Fibroblast of skin of back (primary cell): ENCODE measurements at places on chromosomes 16 and 17.

DNA sequence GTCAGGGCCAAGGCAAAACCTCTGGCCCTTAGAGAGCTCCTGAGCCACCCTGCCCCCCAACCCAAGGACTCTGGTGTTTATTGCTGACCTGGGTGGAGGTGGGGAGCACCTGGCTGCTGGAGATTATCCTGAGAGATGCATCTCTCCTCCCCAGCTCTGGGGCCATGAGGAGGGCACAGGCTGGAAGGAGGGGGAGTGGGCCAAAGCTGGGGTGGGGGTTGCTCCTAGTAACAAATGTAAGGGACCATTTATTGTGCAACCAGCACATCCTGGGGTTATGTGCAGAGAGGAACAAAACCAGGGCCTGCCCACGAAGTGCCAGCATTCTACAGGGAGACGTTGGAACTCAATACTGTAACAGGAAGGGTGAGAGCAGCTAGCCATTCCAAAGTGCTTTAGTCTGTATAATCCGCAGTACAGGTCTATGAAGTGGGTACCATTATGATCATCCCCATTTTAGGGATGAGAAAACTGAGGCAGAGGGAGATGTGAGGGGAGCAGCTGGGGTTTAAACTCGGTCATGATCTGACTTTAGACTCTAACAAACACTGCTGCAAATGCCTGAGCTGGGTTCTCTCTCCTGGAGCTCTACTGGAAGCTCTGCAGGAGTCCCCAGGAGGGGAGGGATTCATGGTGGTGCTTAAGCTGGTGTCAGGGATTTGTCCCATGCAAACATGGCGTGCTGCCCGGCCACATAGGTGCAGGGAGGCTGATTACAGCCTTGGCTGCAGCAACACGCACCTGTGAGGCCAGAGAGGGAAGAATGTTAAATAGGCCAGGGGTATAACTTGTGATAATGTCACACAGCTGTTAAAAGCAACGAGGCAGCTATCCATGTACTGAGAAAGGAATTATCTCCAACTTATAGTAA, 1.4 kb upstream of the RHBDF2 start:
- no peak for DNase-seq

DNA sequence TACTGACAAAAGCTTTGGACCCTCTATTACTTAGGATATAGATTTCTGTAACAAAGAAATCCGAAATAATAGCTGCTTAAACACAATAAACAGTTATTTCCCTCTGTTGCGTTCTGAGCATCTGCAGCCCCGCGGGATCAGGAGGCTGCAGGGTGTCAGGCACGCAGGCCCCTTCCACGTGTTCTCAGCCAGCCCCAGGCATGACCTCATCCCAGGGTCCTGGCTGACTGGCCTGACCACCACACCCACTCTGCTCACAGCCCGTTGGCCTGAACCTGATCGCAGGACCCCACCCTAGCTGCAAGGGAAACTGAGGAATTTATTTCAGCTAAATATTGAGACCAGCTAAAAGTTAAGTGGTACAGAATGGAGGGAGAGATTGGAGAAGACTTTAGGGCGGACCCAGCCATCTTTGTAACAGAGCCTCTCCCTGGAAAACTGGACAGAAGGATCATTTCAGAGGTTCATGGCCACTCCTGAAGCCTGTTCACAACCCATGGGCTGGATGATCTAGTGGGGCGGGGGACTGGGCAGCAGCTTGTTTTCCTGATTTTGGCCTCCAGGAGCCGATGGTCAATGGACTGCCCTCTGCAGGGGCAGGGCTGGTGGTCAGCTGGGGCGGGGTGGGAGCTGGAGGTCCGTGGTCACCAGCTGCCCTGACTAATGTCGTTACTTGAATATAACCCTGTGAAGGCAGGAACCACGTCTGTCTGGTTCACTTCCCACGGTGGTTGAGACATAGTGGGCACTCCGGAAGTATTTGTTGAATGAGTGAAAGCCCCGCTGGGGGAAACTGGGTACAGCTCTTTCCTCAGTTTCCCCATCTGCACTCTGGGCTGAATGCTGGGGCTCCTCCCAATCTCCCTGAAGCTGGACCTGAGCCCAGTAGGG, 10.9 kb downstream of the CETP start:
- DNase-seq: no peak

- peak; percentile 41 for DNase-seq
Observed at GRCh38 chr17:66636111-66636510, 198.8 kb upstream of the CACNG5 start.

DNA sequence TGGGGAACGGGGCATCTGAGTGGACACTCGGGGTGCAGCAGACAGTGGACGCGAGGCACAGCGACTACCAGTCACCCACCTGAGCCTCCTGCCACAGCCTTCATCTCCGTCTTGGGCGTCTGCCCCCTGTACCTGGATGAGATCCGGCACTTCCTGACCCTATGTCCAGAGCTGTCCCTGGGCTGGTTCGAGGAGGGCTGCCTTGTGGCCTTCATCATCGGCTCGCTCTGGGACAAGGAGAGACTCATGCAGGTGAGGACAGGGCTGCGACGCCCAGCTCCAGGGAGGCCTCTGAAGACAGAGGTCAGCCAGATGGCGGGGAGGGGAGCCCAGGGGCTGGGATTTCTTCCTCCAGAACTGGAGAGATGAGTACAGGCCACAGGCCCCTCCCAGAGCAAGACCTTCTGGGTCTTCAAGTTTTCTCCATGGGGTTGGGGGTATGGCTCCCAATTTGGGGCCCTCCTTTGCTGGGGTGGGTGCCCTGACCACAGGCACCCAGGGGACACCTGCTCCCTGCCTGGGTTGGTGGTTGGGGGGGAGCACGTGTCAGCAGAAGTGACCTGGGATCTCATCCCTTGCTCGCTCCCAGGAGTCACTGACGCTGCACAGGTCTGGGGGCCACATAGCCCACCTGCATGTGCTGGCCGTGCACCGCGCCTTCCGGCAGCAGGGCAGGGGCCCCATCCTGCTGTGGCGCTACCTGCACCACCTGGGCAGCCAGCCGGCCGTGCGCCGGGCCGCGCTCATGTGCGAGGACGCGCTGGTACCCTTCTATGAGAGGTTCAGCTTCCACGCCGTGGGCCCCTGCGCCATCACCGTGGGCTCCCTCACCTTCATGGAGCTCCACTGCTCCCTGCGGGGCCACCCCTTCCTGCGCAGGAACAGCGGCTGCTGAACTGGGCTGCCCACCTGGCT, 1.9 kb downstream of the AANAT start:
- no peak for DNase-seq

GRCh38 chr16:49858200-49859124, 2.5 kb upstream of the ZNF423 start:
- DNase-seq: peak; percentile 34

GRCh38 chr16:19482291-19482690, 39.6 kb downstream of the GDE1 start:
- DNase-seq: no peak

DNA sequence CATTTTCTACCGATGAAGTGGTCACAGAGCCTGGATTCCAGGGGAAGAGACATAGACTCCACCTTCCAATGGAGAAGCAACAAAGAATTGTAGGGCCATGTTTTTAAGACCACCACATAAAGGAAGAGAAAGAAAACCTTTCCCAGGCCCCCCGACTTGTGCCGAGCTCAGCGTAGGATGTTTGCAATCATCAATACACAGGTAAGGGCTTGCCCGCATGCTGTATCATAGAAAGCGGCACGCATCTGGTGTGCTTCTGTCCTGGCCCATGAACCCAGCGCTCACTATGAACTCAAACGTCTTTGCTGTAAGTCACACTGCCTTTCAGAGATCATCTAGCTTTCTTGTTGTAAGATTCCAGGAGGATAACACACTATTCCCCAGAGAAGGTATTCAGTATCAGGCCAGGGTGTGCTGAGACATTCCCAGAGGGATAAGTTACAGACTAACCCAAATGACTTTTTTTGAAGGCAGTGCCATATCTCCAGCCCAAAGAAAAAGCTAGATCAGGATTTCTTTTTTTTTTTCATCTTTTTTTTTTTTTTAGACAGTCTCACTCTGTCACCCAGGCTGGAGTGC, 79.5 kb upstream of the RPL38 start:
- peak; percentile 69 for DNase-seq

DNA sequence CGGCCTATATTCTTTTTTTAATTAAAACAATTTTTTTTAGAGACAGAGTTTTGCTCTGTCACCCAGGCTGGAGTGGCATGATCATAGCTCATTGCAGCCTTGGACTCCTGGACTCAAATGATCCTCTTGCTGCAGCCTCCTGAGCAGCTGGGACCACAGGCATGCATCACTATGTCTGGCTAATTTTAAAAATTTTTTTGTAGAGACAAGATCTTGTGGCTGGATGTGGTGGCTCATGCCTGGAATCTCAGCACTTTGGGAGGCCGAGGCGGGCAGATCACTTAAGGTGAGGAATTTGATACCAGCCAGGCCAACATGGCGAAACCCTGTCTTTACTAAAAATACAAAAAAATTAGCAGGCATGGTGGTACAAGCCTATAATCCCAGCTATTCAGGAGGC, 54.8 kb upstream of the MSI2 start:
- no peak for DNase-seq

- no peak for DNase-seq
Observed at GRCh38 chr17:77186141-77186604, 45.4 kb downstream of the SEC14L1 start.

DNA sequence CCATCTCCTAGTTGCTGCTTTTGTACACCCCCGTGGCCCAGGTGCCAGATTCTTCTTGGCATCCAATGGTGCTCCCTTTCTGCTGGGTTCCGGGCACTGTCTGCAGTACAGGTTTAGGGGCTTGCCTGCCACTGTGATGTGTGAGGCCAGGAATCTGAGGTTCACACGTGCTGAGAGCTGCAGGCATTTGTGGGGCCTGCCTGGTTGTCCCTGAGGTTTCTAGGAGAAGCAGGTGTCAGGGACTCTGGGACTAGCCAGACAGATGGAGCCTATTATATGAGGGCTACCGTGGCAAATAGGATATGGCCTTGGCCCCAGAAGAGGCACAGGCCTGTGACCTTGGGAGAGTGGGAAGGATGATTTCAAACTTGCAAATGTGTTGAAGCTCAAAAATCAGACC, 29.3 kb downstream of the NDEL1 start:
- DNase-seq: no peak

DNA sequence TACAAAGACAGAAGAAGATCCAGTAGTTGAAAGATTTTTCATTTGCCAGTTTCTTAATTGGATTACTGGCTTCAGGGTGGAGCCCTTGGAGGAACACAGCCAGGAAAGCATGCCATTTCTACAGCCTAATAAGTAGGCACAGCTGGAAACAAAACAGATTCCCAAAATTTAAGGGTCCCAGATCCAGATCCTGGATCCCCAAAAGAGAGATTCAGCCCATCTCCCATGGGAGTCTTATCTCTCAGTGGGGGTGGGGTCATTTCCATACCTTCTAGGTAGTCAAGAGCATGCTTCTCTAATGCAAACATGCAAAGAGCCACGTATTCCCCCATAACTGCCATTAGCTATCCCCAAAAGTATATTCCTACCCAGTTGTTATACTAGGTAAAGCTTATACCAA, 49.9 kb downstream of the SCPEP1 start:
- DNase-seq: no peak

- no peak for DNase-seq
Observed at GRCh38 chr17:74877592-74878548, 5.1 kb upstream of the FDXR start.

GRCh38 chr17:41498276-41498675, 7.1 kb downstream of the KRT13 start:
- DNase-seq: no peak

DNA sequence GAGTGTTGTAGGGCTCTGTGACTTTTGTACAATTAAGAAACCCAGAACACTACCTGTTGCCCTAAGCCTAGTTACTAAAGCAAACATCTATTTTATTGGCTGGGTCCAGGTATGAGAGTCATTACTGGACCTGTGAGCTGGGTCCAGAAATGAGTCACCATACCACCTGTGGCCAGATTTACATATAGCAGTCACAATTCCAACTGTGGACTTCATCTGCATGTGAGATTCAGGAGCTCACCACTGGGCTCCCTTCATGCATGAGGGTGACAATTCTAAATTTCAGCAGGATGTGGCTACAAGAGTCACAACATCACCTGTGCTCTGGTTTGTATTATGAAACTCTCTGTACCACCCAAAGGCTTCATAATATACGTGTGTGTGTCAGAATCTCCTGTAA, 2038.0 kb downstream of the TP53TG3F start:
- no peak for DNase-seq

GRCh38 chr17:79219208-79219935, 144.7 kb downstream of the ENGASE start:
- DNase-seq: no peak

- DNase-seq: no peak
Observed at GRCh38 chr17:69348429-69348828, 21.5 kb upstream of the ABCA5 start.

DNA sequence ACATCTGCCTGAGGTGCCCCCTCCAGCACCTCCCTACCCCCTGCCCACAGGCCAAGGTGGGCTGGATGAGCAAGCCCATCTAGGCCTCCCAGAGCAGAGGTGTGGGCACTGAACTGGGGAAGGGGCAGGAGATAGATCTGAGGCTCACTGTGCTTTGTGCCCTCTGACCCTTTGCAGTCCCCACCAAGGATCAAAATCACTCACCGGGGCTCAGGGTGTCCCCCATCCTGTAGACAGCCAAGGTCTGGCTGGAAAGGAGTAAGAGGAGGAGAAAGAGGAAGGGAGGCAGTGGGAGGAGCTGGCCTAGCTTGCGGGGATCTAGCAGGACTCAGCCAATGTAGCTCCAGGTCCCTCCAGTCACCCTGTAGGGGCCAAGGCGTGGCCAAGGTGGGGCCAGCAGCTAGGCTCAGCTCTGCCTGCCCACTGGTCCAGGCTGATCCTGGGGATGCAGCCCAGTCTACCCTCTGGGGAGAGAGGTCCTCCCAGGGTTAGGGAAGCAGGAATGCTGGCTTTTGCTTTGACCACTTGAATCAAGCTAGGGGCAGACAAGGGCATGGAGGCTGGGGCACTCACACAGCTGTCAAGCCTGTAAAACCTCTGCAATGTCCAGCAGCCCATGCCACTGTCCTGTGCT, 1.8 kb downstream of the SLC12A4 start:
- peak; percentile 34 for DNase-seq

DNA sequence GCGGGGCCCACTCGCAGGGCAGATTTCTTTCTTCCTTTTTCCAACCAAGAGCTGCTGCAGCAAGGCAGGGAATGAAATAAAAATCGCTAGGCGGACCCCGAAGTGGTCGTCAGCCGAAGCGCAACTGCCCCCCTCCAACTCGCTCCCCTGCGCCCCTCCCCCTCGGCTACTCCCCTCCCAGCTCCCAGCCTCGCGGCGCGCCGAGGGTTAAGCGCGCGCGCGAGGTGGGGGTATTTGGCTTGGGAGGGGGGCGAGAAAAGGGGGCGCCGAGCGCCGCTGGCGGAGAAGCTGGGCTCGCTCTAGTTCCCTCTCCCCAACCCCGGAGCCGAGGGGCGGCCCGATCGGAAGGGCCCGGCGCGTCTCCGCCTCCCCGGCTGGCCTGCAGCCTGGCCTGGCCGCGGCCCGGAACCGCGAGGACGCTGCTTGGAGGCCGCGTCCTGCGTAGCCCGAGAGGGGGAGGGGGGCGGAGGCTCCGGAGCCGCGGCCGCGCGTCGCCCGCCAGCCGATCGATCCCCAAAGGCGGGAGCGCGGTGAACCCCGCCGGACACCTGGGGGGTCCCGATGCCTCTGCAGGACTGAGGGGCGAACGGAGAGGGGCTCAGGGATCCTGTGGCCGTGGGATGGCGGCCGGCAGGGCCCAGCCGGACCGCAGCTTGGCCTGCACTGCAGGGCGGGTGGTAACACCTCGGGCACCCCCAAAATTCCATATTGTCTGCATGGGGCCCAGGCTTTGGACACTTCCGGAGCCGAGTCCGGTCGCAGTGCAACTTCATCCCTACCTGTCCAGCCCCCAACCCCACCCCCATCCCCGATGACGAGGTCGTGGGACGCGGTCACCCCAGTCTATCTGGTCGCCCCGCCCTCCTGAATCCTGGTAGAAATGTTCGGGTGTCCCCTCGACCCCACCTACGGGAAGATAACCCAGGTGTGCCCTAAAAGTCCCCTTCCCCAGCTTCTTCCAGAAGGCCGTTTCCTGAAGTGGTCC, 4.9 kb upstream of the CBX4 start:
- peak; percentile 61 for DNase-seq
